ENCODE measurements at places on chromosomes 12 and 14.

DNA sequence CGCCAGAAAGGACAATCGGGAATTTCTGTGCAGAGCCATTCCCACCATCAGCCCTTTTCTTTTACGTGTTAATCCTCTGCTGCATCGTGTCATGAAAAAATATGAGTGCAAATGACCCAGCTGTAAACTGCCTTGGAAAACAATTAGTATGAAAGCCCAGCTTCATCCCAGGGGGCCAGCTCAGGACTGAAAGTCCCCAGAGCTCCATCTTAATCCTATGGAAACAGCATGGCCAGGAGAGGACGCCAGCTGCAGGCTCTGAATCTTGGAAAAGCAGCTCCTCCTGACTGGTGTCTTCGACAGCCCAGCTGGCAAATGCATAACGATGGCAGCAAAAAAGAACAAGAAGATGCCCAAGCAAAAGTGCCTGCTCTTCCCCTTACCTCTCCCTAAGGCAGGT is 191.5 kb downstream of the NTF3 start:
- no peak for DNase-seq

- no peak for DNase-seq
Measured at GRCh38 chr12:95796225-95796981, 5.8 kb upstream of the NTN4 start.

GRCh38 chr14:98334186-98334585 is 937.8 kb downstream of the BCL11B start:
- DNase-seq: no peak

DNA sequence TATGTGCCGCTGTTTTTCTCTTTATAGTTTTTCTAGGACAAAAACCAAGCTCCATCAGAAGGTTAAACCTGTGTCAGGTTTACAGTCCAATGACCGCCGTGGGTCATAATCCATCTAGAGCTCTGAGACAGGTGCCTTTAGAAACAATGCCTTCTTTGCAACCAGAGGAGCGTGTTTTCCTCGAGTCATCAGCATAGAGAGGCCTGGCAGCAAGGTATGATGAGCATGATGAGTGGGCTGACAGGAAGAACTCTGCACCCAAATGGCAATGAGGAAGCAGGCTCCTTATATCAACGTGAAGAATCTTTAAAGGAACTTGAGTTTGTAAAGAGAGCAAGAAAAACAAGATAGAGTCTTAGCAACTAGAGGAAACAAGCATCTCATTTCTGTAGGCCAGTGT is 60.5 kb upstream of the NUDT4 start:
- DNase-seq: no peak

DNA sequence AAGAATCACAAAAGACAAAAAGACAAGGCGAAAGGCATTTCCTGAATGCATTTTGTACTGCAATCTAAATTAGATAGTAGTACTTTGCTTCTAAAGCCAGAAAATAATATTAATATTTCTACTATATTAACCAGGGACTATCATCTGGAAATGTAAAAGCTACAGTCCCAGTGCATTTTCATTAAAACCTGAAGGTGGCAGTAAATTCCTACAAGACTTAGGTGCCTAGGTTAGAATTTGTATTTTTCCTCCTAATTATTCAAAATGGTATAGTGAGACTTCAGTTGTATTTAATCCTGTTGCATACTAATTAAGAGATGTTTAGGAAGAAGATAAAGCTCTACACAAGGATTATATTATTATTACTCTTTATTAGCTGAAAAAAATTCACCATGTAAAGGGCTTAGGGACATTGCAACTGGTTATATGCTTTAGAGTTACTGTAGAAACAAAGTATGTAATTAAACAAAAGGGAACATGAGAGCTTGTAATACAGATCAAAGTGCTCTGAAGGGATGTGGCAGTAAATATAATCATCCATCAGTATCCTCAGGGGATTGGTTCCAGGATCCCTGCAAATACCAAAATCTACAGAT is 53.6 kb downstream of the BRMS1L start:
- no peak for DNase-seq

DNA sequence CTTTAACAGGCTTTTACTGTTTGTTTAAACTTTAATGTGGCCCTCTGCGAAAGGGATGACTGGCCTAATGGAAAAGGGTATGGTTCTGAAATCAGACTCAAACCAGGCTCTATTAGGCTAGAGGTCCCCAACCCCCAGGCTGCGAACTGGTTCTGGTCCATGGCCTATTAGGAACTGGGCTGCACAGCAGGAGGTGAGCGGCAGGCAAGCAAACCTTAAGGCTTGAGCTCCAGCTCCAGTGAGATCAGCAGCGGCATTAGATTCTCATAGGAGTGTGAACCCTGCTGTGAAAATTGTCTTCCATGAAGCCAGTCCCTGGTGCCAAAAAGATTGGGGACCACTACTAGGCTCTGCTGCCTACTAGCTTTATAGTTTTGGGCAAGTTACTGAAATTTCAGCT is 11.1 kb downstream of the GALNT4 start:
- no peak for DNase-seq

DNA sequence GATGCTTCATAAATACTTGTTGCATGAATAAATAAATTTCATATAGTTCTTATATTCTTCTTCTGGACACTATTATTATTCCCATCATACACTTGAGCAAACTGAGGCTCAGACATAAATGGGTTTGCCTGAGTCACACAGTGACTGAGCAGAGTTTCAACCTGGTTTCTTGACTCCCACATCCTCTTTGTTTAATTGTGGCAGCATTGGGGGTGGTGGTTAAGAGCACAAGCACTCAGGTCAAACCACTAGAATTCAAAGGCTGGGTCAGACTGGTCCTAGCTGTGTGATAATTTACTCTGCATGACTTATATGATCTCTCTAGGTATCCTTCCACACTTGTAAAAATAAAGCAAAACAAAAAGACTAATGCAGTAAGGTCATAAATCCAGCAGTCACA is 274.9 kb upstream of the SRRM4 start:
- no peak for DNase-seq

GRCh38 chr12:76421046-76421445 is 72.8 kb upstream of the BBS10 start:
- DNase-seq: no peak

DNA sequence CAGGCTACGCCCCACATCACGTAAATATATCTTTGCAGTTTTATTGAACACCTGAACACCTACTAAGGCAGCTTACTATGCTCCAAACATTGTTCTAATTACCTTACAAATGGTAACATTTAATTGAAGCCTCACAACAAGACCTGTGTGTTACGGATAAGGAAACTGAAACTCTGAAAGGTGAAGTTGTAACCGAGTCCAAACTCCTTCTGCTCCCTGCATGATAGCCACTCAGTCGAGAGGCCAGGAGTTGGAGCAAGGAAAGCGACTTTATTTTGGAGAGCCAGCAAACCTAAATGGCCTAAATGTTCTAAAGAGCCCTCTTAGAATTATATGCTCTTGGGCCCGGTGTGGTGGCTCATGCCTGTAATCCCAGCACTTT is 12.6 kb upstream of the TRPV4 start:
- DNase-seq: no peak

DNA sequence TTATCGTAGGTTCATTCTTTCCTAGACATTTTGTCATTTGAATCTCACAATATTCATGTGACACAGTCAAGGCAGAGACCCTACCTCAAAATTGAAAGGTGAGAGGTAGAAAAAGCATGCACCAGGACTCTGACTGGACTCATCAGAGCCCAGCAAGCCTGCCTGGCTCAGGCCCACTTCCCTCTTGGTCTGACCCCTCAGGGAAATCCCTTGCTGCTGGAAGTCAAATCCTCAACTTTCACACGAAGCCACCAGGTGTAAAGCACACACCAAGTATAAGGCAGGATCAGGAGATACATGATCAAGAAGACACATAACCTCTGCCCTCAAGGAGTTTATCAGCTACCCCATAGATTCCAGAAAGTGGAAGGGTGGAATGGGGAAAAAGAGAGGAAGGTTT is 18.8 kb downstream of the NIN start:
- no peak for DNase-seq

GRCh38 chr12:96070670-96071279 is 35.4 kb upstream of the LTA4H start:
- no peak for DNase-seq

DNA sequence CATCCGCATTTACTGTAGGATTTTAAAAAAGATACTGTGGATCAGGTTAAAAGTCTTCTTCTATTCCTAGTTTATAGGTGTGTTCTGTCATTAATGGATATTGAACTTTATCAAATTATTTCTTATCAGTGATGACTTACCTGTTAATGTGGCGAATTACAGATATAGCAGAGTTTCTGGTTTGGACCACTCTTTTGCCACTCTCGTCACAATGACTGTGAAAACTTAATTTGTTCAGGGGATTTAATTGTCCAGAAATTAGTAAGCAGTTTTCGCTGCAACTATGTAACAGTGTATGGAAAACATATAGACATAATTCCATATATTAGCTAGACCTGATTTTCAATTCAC is 14.9 kb downstream of the COCH start:
- no peak for DNase-seq

DNA sequence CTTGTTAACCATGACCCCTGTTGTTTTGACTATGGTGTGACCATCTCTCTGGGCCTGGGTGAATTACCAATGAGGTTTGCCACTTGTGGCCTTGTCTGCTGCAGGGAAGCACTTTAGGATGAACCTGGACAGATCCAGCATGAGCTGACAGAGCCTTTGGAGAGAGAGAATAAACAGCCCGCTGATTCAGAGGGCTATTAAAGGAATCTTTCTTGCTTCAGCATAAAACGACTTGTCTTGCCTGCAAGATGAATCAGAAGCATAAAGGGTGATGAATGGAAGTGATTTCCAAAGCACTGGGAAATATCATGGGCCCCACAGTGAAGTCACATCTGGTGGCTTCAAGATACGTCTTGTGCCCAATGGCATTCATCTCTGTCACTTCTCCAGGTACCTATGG is 69.0 kb upstream of the WSCD2 start:
- no peak for DNase-seq

GRCh38 chr14:93511001-93511400 is 80.3 kb downstream of the UNC79 start:
- DNase-seq: no peak

- no peak for DNase-seq
Measured at GRCh38 chr14:82075566-82075965, 541.9 kb upstream of the SEL1L start.

GRCh38 chr12:51766067-51766676 is 82.3 kb downstream of the FIGNL2 start:
- no peak for DNase-seq

DNA sequence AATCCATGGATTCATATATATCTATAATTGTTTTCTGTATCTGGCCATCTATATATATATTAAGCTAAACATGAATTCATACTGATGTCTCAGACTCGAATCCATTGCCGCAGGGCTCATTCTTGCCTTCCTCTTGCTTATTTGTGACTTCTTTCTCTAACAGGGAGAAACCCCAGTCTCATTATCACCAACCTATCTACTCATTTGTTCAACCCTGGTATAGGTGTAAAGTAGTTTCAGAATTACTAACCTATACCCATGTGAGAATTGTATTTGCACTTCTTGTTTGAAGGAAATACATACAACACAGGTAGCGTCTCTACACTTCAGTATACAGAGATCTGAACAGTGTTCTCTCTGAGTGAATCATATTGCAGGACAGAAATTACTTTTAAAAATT is 77.7 kb downstream of the PTPN11 start:
- DNase-seq: no peak

GRCh38 chr14:28020112-28020511 is 746.5 kb upstream of the FOXG1 start:
- DNase-seq: no peak

DNA sequence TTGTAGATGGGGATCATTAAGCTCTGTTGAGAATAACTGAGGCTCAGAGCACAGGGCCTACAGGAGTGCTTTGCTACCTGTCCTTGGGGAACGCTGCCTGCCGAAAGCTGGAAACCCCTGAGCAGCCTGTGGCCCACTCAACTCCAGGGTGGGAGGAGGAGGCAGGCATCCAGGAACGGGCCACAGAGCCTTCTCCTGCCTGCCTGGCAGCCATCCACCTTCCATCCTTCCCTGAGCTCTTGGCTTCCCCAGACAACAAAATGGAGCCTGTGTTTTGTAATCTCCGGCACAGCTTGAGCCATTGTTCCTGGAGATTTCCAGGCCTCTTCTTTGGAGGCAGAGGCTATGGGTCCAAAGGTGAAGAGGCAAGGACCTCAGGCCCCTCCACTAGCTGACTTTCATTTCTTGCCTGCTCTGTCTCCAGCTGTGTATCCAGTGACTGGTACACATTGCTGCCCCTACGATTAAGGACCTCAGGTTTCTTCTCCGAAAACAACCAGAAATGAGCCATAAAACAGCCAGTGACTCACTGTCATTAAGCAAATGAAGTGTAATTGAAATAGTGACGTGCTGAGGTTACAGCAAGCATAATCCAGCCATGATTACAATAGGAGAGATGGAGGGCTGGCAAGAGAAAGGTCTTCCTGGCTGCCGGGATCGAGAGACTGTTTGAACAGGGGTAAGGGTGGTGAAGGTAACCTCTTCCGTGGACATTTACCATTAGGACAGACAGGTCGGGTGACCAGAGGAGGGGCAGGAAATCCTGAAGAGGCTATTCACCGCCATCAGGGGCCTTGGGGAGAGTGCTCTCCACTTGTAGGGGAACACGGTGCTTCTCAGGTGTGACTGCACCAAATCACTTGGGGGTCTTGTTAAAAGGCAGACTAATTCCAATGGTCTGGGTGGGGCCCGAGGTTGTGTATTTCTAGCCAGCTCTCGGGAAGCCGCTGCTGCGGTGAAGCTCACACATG is 56.3 kb upstream of the KCNA5 start:
- no peak for DNase-seq

- no peak for DNase-seq
Measured at GRCh38 chr12:3243376-3244084, 166.4 kb downstream of the TSPAN9 start.

GRCh38 chr14:79802093-79802492 is 409.2 kb downstream of the DIO2 start:
- DNase-seq: no peak

DNA sequence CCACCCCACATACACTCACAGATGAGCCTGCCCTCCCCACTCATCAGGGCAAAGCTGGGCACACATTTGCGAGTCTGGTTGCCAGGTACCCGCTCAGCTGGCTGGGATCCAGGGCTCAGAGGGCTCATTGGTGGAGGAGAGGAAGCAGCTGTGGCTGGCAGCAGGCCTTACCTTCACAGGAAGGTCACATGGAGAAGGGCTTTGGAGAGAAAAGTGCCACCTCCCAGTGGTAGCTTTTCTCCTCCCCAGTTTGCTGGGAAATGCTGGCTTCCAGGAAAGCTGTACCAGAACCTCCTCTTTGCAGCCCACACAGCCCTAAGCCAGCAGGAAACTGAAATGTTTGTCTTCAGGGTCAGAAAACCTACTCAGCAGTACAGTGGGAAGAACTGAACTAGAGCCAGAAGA is 55.6 kb downstream of the LGMN start:
- DNase-seq: no peak
